CD4-positive, alpha-beta memory T cell (primary cell): ENCODE measurements at places on chromosomes 3 and 15.

DNA sequence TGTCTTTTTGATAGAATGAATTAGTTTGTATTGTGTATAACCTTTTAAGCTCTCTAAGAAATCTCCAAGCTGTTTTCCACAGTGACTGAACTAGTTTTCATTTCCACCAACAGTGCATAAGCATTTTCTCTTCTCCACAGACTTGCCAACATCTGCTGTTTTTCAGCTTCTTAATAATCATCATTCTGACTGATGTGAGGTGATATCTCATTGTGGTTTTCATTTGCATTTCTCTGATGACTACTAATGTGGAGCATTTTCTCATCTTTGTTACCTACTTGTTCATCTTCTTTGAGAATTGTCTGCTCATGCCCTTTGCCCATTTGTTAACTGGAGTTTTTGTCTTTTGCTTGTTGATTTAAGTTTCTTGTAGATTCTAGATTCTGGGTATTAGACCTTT, 777.5 kb downstream of the OTOL1 start:
- no peak for DNase-seq

GRCh38 chr3:74363346-74363745, 251.1 kb downstream of the CNTN3 start:
- no peak for DNase-seq

- no peak for DNase-seq
Measured at GRCh38 chr3:192687488-192688152, 39.7 kb downstream of the FGF12 start.

GRCh38 chr3:162354356-162354755, 857.7 kb downstream of the OTOL1 start:
- no peak for DNase-seq

- DNase-seq: no peak
Measured at GRCh38 chr15:42289166-42289565, 15.9 kb upstream of the TMEM87A start.

DNA sequence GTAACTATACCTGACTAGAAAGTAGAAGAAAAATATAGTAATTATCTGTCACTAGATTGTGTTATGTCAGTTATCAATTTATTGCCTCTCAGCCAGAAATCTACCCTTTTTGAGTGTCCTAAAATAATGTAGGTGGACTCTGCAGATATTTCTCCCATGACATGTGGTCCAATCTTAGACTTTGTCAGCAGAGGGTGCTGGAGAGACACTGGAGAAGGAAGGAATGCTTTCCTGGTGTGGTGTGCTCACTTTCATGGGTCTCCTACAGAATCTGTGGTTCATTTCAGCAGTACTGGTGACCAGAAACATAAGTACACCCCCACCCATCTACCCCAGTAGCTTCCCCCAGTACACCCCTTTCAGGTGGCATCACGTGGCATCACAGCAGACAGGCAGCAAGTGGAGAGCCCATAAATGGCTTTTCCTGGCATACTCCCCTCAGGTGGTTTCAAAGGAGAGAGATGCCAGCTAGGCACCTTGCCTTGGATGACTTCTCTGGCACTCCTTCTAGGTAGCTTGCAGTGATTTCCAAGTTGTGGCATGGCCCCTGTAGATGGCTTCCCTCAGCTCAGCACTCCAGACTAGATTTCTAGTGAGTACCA, 114.7 kb downstream of the GADL1 start:
- DNase-seq: no peak

DNA sequence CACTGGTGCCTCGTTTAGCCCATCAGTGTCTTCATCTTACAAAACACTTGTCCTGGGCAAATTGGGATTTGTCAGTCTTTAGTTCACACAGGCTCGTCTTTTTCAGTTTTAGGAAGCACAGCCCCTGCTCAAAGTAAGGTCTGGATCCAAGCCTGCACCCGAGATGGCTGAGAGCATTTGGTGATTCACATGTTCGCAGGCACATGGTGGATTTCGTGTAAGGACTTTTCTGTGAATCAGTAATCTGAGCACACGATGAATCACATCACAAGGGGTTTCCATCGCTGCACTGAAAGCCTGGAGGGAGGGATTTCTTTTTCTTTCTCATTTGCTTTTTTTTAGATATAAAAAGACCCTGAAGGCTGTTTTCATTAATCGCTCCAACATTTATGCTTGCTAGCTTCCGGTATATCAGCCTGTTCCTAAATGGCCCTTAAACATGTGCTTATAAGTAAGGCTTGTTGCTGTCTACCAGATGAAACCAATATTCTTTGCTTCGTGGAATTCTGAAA, 435.6 kb upstream of the ATP10A start:
- DNase-seq: no peak

GRCh38 chr3:143901105-143901504, 52.8 kb upstream of the SLC9A9 start:
- no peak for DNase-seq

- DNase-seq: no peak
Measured at GRCh38 chr3:143464850-143465249, 345.3 kb downstream of the CHST2 start.

DNA sequence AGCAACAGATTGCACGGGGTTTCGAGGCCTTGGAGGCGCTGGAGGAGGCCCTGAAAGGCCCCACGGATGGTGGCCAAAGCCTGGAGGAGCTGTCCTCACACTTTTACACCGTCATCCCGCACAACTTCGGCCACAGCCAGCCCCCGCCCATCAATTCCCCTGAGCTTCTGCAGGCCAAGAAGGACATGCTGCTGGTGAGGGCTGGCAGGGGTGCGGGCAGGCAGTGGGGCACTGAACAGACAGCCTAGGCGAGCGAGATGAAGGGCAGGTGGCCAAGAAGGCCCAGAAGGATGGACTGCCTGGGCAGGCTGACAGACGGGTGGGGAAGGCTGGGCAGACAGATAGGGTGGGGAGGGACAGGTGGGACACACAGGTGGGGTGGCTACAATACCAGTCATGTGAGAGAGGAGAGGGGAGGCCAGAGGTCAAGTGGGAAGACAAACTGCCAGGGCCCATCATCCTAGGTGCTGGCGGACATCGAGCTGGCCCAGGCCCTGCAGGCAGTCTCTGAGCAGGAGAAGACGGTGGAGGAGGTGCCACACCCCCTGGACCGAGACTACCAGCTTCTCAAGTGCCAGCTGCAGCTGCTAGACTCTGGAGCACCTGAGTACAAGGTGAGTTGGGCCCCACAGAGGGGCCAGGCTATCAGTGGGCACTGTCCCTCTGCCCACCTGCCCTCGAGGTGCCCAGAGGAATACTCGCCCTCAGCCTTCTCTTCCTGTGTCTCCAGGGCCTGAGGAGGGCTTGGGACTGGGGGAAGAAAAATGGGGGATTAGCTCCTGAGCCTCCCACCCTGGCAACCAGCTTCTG, 3.1 kb downstream of the PARP3 start:
- no peak for DNase-seq

- no peak for DNase-seq
Measured at GRCh38 chr3:195183071-195183776, 87.7 kb downstream of the XXYLT1 start.

DNA sequence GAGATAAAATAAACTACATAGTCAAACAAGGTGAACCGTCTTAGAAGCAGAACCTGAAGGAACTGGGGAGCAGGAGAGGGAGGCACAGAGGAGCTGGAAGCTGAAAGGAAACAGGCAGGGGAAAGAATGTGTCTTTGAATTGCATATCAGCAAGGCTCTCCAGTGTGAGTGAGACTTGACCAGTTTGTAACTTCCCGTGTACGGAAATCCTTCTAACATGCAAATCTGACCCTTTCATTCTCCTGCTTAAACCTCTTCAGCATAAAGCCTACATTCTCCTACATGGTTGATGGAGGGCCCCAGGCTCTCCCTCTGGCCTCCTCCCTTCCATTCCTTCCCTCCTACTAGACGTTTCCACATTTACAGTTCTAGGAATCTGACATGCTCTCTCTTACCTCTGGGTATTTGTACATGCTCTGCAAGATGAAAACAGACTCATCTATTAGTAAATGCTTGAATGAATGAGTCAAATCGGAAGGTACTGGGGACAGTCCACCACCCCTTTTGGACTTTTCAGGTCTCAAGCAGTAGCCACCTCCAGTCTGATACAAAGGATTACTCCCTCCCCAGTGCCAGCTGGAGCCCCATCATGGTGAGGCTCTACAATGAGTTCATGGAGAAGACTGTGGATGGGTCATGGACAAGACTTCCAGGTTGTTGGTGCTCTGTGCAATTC, 6.1 kb upstream of the SLC25A38 start:
- DNase-seq: no peak
